GM20000 (cell line): ENCODE measurements at places on chromosomes 3 and 15.

DNA sequence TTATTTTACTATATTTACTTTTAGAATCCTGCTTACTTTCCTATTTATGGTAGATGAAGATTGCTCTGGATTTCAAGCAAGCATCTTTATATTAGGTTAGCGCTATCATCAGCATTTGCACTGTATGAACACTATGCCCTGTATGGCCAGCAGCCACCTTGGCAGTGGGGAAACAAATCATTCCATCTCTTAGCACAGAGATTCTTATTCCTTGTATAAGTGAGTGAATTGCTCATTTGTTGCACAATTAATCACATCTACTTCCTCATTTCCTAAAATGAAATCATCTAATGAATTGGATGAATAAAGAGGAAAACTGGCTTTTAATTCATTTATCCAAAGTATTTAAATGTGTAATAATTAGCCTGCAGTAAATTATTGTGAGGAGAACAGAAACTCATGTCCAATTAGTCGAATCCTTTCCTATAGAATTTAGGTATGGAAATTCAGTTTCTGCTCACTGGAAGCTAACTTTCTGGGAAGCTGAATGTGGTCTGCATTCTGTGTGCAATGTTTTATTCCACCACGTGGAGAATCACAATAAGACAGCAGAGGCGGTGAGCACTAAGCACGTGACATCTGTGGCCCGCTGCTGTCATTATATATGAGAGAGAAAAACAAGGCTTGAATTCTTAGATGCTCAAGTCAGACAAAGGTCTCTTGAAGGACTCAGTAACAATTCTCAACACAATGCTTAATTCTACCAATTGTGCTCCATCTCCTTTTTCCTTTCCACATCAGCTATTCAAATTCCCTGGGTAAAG lies 93.4 kb downstream of the PEX5L start:
- DNase-seq, result no peak

- DNase-seq, result no peak
Observed at GRCh38 chr3:172251211-172251610, 197.0 kb downstream of the GHSR start.

DNA sequence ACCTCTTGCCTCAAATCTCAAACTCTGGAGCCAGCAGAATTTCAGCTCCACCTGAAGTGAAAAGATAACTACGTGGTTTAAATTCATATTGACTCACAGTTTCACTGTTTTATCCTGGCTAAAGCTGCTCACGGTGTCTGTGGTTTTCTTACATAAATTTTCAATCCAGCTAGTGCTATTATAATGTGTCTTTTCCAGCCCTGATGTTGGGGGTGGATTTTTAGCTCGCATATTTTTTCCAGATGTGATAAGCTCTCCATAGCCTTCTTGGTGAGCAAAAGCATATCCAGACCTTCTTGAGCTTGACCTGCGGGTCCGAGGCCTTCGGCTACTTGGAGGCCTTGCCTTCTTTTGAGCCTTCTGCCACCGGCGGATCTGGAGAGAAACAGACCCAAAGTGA lies 239.3 kb downstream of the DTWD1 start:
- DNase-seq, result no peak

DNA sequence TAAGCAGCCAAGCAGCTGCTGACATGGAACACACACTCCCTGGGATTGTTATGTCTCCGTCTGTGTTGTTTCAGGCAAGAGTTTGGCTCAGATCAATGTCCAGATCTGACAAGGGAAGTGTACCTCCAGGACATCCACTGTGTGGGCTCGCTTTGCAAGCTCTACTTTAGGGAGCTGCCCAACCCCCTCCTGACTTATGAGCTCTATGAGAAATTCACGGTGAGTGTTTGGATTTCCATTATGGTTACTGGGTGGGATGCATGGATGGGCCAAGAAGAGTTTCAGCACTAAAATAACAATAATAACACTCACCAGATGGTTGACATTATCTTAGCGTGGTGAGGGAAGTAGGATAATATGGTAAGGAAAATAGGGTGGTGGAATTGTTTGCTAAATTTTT lies 74.1 kb downstream of the ARHGAP31 start:
- no peak for DNase-seq
